ENCODE measurements at places on chromosomes 7 and 10.

DNA sequence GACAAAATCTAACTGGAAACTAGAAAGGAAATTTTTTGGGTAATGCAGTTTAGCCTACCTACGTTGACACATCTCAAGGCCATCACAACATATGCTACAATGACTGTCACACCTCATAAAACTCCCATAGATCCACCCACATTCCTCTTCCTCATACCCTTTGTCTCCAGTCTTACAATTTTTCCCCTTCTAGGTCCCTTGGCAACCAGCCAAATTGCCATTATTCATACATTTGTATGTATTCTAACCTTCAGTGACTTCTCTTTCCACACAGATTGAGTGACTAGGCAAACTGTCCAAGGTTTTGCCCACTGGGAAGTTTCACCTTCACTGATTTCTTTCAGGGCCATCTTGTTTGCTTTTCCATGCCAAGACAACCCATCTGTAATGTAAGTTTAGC lies 100.5 kb upstream of the TPK1 start:
- DNase-seq = no peak

GRCh38 chr10:53548664-53549063 lies 776.1 kb upstream of the MBL2 start:
- DNase-seq = no peak

GRCh38 chr10:61899069-61899531 lies 2.4 kb upstream of the ARID5B start:
- DNase-seq = no peak

DNA sequence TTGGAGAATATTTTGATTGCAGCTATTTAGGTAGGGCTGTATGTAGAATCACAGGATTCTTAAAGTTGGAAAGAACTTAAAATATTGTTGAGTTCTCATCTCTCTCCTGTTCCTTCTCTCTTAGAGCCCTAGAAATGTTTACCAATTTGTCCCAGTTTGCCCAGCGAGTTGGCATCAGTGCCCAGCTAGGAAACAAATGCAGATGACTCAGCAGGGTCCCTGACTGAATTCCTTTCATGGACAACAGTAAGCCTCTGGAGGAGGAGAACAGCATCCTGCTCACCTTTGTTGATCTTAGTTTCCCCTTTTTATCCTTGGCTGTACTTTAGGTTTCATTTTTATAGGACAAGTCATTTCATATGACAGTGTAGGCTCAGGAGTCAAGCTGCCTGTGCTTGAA lies 89.3 kb downstream of the SEC23IP start:
- DNase-seq = no peak

DNA sequence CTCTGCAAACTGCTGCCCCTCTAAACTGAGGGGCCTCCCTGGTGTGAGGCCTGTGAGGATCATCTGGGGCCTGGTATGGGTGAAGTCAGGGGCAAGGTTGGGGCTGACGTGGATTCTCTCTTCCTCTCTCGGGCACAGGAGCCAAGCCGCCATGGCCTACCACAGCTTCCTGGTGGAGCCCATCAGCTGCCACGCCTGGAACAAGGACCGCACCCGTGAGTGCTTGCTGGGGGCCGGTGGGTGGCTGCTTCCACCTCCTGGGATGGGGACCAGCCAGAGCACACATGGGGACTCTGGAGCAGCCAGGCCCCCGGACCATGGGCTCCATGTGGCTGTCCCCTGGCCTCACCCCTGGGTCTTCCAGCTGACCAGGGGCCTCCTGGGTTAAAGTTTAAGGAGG lies 11.0 kb downstream of the ARPC1B start:
- no peak for DNase-seq

- no peak for DNase-seq
Observed at GRCh38 chr10:126171555-126171954, 216.7 kb downstream of the ADAM12 start.

- no peak for DNase-seq
Observed at GRCh38 chr10:120646738-120647456, 189.9 kb downstream of the PLPP4 start.

- no peak for DNase-seq
Observed at GRCh38 chr7:17497549-17498167, 199.2 kb downstream of the AHR start.

GRCh38 chr10:115001506-115002381 lies 63.7 kb downstream of the TRUB1 start:
- no peak for DNase-seq

- DNase-seq = no peak
Observed at GRCh38 chr7:25638590-25639244, 410.4 kb upstream of the NPVF start.

DNA sequence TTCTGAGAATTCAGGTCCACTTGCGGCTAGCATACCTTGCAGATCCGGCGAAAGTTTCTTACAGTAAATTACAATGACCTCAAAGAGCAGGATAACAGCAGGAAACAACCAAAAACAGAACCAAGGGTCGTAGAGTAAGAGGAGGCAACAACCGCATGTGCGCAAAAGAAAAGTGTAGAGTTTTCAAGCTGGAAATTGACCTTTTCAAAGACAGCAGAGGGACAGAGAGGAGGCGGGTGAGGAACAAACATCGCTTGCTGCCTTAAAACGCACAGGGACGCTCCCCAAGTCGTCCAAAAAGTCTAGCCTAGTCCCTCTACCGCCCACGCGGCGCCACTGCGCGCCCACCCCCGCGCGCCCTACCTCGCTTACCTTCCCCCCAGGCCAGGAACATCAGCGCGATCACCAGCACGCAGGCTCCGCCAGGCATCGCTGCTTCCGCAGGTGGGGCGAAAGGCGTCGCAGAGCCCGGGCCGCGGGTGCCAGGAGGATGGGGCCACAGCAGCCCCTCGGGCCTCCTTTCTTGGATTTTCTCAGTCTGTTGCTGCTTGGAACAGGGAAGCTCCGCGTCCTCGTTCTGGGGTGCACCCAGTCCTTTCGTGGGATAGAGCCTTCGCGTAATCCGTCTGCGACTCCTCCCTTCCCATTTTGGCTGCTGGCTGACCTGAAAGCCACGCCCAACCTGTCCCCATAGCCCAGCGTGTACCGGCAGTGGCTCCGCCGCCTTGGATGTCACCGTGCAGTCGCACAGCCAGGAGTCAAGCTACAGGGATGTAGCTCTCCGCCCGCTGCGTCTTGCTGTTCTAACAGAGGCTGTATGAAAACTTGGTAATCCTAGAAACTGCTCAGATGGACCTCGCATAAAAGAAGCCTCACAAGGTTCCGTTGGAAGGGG lies at the start of gene VWDE:
VWDE (minus strand) TSS at position 579 of the 895 bp plus-strand sequence; CDS start at position 430, 149 bp downstream.
- DNase-seq = peak; percentile 34

- no peak for DNase-seq
Observed at GRCh38 chr7:80027611-80028173, 106.9 kb upstream of the GNAI1 start.

- DNase-seq = no peak
Observed at GRCh38 chr7:78301407-78301806, 502.8 kb downstream of the PHTF2 start.

- DNase-seq = peak; percentile 28
Observed at GRCh38 chr10:80596391-80597257, 58.9 kb downstream of the SH2D4B start.

DNA sequence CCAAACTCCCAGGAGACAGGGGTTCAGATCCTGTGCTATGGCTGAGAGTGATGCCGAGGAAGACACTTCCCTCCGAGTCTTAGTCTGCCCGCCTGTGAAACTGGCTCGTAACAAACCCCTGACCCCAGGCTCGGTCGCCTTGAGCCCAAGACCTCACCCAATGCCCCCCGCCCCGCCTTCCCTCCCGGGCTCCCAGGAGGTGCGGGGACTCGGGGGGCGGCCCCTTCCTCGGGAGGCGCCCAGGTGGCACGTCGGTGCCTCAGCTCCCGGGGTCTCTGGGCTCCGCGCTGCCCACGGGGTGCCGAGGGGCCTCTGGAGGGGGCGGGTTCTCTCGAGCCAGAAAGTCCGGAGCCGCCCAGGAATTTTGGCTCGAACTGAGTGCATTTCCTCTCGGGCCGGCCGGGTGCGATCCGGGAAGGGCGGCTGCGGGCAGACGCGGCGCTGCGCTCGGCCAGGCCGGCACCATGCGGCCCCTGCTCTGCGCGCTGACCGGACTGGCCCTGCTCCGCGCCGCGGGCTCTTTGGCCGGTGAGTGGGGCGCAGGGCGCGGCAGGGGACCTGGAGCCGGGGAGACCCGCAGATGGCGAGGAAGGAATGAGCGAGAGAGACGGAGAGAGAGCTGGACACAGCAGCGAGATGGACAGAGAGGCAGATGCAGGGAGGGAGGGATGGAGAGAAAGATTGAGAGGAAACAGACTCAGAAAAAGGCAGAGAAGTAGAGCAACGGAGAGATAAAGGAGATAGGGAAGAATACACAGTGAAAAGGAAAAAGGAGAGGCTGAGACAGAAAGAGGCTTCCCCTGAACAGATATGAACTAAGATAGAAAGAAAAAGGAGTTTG lies at the start of gene PLAC9:
PLAC9 (plus strand) TSS at position 432 of the 841 bp plus-strand sequence; CDS start at position 465, 33 bp downstream.
- no peak for DNase-seq

DNA sequence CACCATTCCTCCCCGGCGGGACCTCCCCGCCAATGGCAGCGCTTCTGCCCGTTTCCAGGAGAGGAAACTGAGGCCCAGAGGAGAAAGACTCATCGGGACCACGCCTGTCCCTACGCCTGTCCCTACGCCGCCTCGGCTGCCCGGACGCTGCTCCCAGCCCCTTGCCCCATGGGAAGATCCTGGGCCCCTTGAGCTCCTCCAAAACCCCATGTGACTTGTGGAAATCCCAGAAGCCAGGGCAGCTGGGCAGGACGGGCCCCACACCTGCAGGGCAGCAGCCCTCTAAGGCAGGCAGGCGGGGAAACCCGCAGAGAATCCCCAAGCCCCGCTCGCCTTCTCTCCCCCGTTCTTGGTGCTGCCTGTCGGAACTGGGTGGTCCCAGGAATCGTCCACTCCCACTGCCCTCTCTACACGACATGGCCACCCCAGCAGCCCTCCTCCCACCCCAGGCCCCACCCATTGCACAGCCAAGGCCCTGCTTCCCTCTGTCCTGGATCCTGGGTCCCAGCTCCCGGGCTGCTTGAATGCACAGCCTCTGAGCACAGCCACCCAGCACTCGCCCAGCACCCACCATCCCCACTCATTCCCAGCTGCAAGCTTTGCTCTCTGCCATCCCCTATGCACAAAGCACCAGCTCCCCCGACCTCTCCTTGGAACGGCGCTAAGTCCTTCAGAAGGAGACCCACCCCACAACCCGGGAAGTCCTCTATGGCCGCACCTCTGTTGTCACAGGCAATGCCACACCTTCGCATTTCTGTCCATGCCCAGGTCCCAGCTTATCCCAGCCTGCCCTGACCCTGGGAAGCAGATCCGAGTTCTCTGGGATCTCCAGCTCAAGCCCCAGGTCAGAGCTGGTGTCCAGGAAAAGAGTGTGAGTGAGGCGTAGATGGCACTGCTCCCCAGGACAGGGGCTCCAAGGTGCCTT lies 50.6 kb downstream of the SLC29A4 start:
- no peak for DNase-seq

DNA sequence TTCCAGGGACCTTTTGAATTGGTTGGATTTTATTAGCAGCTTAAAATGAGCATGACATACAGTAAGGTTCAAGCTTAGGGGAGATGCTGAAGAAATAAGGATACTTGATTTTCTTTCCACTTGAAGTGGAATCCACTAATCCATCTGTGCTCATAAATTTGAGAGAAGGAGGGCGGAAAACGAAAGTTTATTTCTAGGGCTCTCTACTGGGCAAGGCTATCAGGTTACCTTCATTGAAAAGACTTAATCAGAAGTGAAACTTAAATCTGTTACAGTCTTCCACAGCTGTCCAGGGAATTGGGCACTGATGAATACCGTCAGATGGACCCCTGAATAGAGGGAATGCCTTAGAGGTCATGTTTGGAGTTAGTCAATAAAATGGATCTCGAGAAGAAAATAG lies 21.8 kb downstream of the AUTS2 start:
- no peak for DNase-seq

DNA sequence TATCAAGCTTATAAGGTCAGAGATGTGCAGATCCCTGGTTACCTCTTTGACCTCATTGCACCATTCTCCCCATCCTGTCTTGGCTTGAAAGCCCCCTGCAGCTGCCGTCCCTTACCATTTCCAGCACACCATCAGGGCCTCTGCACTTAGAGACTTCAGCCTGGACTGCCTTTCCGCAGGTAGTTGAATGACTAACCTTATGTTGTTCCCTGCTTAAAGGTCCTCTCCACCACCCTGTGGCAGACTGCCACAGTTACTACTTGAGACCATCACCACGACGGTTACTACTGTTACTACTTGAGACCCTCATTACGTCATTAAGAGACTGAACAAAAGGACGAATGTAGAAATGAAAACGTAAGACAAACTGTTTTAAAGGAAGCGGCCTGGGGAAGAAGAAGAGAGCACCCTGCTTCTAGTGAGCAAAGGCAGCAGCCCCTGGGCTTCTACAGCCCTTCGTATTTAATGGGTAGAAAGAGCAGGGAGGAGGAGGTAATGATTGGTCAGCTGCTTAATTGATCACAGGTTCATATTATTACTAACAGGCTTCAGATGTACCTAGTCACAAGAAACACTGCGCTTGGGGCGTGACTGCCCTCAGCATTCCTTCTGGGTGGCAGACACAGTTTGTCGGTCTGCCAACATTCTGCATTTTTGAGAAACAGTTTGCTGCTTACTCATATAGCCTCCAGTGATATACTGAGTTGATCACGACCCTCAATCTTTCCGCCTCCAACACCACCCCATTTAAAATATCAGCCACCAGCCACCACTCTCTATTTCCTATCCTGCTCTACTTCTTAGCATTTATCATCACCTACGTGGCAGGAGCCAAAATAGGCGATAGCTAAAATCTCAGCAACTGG lies 74.1 kb upstream of the PARD3 start:
- no peak for DNase-seq

GRCh38 chr10:73771722-73772280 lies 10.0 kb upstream of the CHCHD1 start:
- DNase-seq = peak; percentile 77

- DNase-seq = no peak
Observed at GRCh38 chr7:22717760-22718159, 9.2 kb upstream of the IL6 start.

DNA sequence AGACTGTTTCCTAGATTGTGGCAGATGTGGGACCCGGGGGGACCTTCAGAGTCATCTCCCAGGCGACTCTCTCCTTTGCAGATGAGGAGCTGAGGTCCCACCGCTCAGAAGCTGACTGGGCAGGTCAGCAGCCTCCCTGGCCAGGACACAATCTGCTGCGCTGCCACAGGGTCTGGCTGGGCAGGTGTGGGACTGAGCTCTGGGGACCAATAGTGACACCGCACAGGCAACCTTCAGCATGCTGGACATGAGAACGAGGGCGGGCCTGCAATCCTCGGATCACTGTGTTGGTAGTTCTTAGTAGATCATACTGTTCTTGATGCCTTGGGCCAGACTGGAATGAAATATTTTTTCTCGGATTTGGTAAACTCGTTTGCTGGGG lies 20.5 kb upstream of the CRYGN start:
- DNase-seq = no peak

- no peak for DNase-seq
Observed at GRCh38 chr10:130495116-130495862, 359.1 kb downstream of the GLRX3 start.

- DNase-seq = no peak
Observed at GRCh38 chr7:7812112-7812511, 93.7 kb upstream of the RPA3 start.
